ENCODE measurements at places on chromosomes 5 and 9. TPM values are rescaled to one million over a fixed set of nuclear protein-coding genes. Genes with fewer than 3 reads are reported as not detected.
A peak's percentile ranks its signal among the peaks of the same experiment; 100 is the strongest.

DNA sequence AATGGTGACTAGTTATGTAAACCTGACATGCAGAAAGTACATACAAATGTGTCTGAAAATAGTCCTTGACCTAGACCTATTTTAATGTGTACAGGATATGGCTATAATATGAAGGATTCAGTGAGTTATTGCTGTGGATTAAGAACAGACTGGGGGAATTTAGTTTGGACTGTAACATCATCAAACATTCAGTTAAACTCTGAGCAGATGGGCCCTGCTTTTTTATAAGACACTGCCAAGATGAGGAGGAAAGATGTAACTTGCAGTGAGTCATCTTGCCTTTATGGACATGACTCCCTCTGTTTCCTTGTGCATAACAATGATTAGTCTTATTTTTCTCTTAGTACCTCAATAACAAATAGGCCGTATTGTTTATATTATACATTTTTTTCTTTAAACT, 12.2 kb downstream of the PPP3R2 start:
- H3K27me3 ChIP-seq, result no peaks in the 10 kb centered on the region
- no peak overlapping the region for H3K27ac ChIP-seq
- no peak overlapping the region for H3K4me3 ChIP-seq
- H3K4me1 ChIP-seq, result no peaks in the 10 kb centered on the region
- H3K36me3 ChIP-seq, result no peaks in the 10 kb centered on the region
- DNase-seq, result no peak

Gene PHYHD1
- total RNA-seq, result 0.30 TPM

GRCh38 chr9:94909965-94910730, 183.6 kb downstream of the AOPEP start:
- H3K4me3 ChIP-seq, result no peak overlapping the region
- H3K27ac ChIP-seq, result no peak overlapping the region
- no peaks in the 10 kb centered on the region for H3K36me3 ChIP-seq

GRCh38 chr5:171863935-171864334, 78.3 kb downstream of the SMIM23 start:
- no peak overlapping the region for H3K4me3 ChIP-seq
- no peak for DNase-seq
- no peak overlapping the region for H3K27ac ChIP-seq
- no peaks in the 10 kb centered on the region for H3K27me3 ChIP-seq
- H3K36me3 ChIP-seq, result peaks cover 6% of the 10 kb centered on the region

Gene SPATA31C1
- not detected for total RNA-seq

Gene UGT3A1
- not detected for total RNA-seq

Gene MARCOL
- total RNA-seq, result not detected

- H3K36me3 ChIP-seq, result no peaks in the 10 kb centered on the region
- no peak for DNase-seq
- no peak overlapping the region for H3K4me3 ChIP-seq
- peaks cover 2% of the 10 kb centered on the region for H3K27me3 ChIP-seq
- no peaks in the 10 kb centered on the region for H3K4me1 ChIP-seq
These were observed 29.3 kb downstream of the CARTPT start for GRCh38 chr5:71748360-71748759.

DNA sequence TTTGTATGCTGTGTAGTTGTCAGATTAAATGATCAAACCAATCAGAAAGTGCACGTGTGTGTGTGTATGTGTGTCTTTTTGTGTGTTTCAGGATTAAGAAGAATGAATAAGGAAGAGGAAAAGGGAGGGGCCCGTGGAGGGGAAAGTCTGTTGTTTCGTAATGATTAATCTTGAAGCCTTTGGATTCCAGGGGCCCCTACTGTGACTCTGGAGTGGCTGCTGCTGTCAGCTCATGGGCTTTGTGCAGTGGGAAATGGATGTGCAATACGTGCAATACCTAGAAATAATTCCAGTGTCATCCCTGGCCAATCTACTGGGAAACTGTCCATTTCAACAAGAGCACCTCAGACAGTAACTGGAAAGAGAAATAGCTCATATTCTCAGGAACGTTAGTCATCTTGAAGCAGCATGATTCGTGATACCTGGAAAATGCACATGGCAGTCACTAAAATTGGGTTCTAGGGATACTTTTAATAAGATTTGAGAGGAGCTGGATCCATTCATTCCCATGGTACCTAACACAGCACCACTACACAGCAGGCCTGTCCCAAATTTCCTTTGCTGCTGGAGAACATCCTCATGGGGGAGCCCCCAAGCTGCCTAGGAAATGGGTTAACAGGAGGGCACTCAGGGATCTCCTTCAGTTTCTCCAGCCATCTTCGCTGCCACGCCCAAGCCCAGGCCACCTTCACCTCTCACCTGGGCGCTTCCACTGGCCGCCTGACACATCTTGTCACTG, 186.3 kb downstream of the NR3C1 start:
- no peak for DNase-seq
- H3K27me3 ChIP-seq, result no peaks in the 10 kb centered on the region
- H3K4me1 ChIP-seq, result peaks cover 35% of the 10 kb centered on the region
- H3K27ac ChIP-seq, result no peak overlapping the region
- H3K36me3 ChIP-seq, result no peaks in the 10 kb centered on the region

Gene GZMA
- total RNA-seq, result not detected

- H3K4me1 ChIP-seq, result peaks cover 23% of the 10 kb centered on the region
- peak overlapping the region; percentile 86 for H3K4me3 ChIP-seq
- H3K36me3 ChIP-seq, result no peaks in the 10 kb centered on the region
- DNase-seq, result peak; percentile 25
- H3K27ac ChIP-seq, result no peak overlapping the region
These were observed 1.6 kb downstream of the LIFR start for GRCh38 chr5:38554861-38555260.

DNA sequence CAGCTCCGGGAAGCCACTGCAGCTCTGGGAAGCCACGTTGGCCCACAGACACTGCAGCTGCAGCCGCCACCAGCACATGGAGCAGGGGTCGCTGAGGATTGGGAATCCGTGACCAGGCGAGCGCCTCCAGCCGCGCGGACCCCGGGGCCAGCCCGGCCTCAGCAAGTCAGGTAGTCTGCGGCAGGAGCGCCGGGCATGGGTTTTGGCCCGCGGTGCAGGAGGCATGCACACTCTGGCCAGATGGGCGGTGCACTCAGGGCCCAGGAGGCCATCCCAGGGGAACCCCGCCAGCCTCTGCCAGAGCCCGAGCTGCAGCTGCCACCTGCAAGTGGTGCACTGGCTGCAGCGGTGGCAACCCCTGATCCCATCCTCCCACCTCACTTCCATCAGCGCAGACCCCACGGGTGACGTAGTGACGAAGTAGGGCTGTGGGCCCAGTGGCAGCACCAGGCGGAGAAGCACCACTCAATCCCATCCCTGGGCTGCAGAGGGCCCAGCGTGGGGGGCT, 368.3 kb upstream of the SPATA31A5 start:
- H3K4me3 ChIP-seq, result no peak overlapping the region
- H3K27me3 ChIP-seq, result no peaks in the 10 kb centered on the region
- no peak overlapping the region for H3K27ac ChIP-seq
- DNase-seq, result no peak
- no peaks in the 10 kb centered on the region for H3K36me3 ChIP-seq

Gene MPDZ
- 52.3 TPM for total RNA-seq

Gene GADD45G
- total RNA-seq, result 0.64 TPM

DNA sequence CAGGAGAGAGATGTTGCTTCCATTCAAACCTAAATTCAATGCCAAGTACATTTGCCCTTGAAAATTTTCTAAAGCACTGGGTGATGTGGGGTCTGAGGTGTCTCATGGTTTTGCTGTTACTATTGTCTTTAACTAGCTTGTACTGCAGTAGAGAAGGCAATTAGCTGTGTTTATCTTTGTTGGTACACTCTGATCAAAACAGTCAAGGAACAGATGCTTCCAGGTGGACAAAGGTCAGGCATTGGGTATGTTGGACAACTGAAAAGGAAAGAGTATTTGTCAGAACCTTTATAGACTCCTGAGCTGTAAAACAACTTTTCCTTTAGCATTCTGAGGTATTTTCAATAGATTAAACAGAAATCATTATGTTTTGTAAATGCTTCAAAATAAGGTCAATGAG, 2228.7 kb upstream of the WWC1 start:
- H3K4me1 ChIP-seq, result no peaks in the 10 kb centered on the region
- H3K4me3 ChIP-seq, result no peak overlapping the region
- H3K27ac ChIP-seq, result no peak overlapping the region
- no peaks in the 10 kb centered on the region for H3K27me3 ChIP-seq
- no peak for DNase-seq

DNA sequence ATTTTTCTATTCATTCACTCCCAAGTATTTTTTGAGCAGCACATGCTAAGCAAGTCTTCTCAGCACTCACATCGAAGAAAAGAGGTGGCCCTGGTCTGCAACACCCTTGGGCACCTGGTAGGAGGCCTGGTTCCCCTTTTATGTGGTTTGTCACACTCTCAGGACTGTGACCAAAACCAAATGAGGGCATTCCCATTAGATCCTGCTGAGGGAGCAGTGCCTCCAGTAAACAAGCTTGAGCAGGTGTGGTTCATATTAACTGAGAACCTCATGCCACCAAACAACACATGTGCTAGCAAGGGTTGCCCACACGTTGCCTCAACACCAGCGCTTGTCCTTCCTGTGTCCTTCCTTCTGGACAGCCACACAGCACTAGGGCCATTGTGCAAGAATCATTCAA, 26.9 kb upstream of the SYK start:
- H3K4me3 ChIP-seq, result no peak overlapping the region
- H3K4me1 ChIP-seq, result no peaks in the 10 kb centered on the region
- no peaks in the 10 kb centered on the region for H3K36me3 ChIP-seq
- no peaks in the 10 kb centered on the region for H3K27me3 ChIP-seq

- H3K36me3 ChIP-seq, result no peaks in the 10 kb centered on the region
- no peak overlapping the region for H3K27ac ChIP-seq
- DNase-seq, result peak; percentile 5
- H3K4me3 ChIP-seq, result no peak overlapping the region
These were observed 150.0 kb upstream of the VCAN start for GRCh38 chr5:83321483-83322055.
